H54 (cell line): ENCODE measurements at places on chromosomes 2 and 18.

- no peak for DNase-seq
Observed at GRCh38 chr2:54669677-54670484, 53.6 kb upstream of the EML6 start.

- DNase-seq, result no peak
Observed at GRCh38 chr2:234496055-234496834, 636 bp downstream of the ARL4C start.

DNA sequence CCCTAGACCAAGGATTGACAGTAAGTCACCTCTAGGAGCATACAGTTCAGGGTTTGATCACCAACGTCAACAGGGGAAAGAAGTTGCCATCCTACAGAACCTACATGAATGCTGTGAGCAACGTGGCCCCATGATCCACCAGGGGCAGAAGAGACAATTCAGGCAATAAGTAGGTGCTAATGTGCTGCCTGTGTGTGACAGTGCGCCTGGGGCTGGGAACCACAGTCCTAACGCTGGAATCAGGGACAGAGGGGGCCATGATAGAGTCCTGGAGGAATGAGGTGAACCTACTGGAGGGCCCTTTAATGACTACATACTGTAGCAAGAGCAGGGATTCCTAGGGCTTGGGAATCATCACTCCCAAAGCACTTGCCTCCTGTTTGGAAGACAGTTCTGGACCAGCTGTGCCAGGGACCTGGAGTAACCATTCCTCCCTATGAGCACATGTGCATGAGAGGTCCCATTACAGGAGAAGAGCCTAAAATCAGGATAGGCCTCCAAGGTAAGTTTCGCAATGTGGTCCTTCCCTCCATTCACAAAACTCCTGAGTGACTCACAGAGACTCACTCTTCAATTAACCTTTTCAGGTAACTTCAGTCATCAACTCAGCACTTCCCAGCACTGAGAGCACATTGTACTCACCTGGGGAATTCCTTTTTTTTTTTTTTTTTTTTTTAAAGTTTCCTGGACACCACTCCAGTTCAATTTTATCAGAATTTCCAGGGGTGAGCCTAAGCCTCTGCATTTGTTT lies 214.0 kb downstream of the TMEM163 start:
- DNase-seq, result no peak

GRCh38 chr2:8316356-8316755 lies 365.5 kb upstream of the ID2 start:
- DNase-seq, result no peak

GRCh38 chr2:150006591-150006990 lies 419.0 kb upstream of the MMADHC start:
- no peak for DNase-seq

DNA sequence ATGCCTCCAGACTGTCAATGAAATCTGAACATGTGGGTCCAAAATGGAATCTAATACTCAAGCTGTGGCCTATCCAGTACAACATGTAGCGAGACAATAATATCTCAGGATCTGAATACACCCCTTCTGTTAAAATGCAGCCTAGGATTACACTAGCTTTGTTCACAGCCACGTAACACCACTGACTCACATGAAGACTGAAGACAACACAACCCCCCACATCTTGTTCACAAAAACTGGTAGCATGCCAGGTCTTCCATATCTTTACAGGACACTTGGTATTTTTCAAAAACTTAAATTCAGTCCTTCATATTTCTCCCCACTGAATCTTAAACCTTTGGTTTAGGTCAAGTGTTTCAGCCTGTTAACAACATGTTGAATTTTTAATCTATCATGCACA lies 84.2 kb downstream of the SLC8A1 start:
- DNase-seq, result no peak

DNA sequence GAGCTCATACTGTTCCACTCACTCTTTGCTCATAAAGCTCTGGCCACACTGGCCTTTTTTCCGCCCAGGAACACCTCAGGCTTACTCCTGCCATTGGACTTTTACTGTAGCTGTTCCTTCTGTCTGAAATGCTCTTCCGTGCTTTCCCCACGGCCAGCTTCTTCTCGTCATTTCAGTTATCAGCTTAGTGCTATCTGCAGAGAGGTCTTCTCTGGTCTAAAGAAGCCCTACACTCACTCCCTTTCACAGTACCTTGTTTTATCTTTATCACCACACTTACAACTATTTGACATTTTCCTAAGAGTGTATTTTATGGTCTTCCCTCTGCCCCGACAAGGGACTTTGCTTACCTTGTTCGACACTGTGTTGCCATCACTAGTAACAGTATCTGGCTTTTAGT lies 388.1 kb upstream of the SPRED2 start:
- no peak for DNase-seq

DNA sequence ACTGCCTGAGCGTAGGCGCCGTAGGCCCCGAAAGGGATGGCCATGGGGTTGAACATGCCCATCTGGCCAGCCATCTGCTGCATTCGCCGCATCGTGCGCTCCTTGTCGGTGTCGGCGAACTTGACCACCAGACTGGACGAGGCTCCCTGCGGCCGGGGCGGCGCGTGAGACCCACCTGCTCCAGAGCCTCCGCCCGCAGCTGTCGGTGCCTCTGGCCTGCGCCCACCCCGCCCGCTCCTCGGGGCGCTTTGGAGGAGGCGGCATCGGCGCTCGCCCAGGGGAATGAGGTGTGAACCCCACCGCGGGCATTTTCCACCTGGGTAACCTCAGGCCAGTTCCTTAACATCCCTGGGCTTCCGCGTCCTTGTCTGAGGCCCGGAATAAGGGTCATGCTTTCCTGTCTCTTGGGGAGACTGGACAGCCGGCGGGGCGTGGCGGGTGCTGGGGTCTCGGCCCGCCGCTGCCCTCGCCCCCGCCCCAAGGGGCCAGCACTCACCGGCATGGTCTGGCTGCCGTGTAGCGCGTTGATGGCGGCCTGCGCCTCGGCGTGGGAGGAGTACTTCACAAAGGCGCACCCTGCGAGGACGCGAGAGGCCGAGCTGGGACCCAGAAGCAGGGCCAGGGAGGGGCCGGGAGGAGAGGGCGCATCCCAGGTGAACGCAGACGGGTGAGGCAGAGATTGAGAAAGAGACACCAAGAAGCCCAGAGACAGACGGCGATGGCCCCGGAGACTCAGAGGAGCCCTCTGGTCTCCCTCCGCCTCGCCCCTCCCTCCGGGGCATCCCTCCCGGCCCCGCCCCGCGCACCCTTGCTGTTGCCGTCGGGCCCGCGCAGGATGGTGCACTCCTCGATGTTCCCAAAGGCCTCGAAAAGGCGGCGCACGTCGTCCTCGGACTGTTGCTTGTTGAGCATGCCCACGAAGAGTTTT lies 291.0 kb downstream of the CELF4 start:
- DNase-seq, result no peak

DNA sequence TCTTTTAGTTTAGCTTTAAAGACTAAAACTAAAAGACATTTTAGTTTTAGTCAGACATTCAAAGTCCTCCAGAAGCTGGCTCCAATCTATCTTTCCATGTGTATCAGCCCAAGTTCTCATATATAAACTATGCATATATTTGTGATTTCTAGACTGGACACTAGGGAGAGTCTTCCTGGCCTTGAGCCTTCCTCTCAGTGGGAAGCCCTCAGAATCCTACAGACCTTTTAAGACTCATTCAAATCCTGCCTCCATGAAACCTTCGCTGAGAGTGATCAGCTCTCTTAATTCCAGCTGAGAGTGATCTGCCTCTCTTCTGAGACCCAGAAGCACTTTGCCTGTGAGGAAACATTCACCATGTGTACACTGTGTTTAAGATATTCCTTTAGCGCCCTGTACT lies 452.7 kb downstream of the TGIF1 start:
- DNase-seq, result no peak

GRCh38 chr2:159002462-159003111 lies 34.1 kb downstream of the TANC1 start:
- DNase-seq, result no peak
